Cerebellar nuclear complex (tissue), 1 donor: ENCODE measurements at places on chromosomes 6 and 20.
A peak's percentile ranks its signal among the peaks of the same experiment; 100 is the strongest.

GRCh38 chr6:50925548-50925947, 106.9 kb downstream of the TFAP2B start:
- no peak for DNase-seq

DNA sequence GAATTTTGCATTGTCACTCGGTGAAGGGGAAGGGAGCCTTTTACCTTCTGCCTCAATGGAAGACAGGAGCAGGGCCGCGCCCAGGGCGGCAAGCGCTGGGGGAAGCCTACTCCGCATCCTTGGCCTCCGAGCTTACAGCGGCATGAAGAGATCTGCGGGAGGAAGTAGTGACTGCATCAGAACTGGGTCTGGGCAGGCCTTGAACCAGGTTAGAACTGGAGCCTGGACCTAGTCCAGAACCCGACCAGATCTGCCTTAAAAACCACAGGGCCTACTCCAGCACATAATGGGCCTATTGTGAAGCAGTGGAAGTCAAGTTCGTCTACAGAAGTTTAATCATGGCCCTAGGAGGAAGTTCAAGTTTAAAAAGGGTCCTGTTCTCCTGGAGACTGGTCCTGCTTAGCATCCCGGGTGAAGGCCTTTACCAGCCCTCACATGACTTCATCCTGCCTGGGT, 3.1 kb downstream of the COL12A1 start:
- DNase-seq: no peak

- no peak for DNase-seq
Measured at GRCh38 chr6:36204068-36204753, 7.7 kb downstream of the BRPF3 start.

GRCh38 chr20:4613718-4614620, 107.7 kb upstream of the PRND start:
- peak; percentile 22 for DNase-seq

GRCh38 chr6:109424946-109425345, 15.5 kb downstream of the PPIL6 start:
- no peak for DNase-seq

DNA sequence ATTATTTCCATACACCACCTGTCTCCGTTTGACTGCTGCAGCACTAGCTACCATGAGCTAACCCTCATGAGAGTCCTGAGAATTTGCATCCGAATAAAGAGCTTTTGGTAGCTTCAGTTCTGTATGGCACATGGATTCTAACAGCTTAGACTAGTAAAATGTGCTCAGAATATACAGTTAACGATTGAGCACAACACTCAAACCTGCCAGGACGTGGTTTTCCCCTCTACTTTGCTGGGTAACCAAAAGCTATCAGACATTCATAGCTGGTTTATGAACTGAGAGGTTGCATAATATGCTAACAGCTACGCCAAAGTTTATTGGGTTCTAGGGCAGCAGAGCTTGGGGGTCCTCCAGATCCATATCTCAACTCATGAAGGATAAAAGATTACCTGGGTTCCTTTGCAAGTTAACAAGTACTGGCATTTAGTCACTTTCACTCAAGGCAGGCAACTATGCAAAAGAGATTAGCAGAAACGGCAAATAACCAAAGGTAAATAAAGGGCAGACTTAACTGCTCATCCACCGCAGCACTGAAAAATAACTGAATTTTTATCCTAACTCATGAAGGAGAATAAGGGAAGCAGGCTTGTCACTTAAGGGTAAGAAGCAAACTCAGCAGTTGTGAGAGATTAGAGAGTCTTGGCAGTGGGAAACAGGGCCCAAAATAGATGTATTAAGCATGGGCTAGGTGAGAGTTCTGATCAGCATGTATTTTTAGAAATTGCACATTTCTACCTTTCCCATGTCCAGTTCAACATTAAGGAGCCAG, 29.4 kb downstream of the NUDT3 start:
- no peak for DNase-seq

DNA sequence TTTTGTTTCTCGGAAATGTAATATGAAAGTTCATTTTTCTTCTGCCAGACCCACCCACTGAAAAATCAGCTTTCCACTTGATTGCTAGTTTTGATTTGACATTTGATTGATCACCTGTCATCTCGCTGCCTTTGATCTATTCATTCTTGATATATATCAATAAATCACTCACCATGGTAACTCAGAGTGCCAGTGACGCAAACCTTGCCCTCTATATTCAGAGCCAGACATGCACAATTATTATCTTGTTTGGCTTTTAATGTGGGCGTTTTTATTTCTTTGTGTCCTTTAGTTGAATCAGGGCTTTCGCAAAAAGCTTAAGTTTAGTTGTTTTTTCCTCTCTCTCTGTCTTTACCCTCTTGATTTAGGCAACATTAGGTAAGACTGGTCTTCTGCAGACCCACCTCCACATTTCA, 2.0 kb downstream of the TSHZ2 start:
- no peak for DNase-seq

- no peak for DNase-seq
Measured at GRCh38 chr20:38075161-38075998, 41.8 kb downstream of the RPRD1B start.

- no peak for DNase-seq
Measured at GRCh38 chr6:150617496-150618460, 18.1 kb downstream of the PLEKHG1 start.

DNA sequence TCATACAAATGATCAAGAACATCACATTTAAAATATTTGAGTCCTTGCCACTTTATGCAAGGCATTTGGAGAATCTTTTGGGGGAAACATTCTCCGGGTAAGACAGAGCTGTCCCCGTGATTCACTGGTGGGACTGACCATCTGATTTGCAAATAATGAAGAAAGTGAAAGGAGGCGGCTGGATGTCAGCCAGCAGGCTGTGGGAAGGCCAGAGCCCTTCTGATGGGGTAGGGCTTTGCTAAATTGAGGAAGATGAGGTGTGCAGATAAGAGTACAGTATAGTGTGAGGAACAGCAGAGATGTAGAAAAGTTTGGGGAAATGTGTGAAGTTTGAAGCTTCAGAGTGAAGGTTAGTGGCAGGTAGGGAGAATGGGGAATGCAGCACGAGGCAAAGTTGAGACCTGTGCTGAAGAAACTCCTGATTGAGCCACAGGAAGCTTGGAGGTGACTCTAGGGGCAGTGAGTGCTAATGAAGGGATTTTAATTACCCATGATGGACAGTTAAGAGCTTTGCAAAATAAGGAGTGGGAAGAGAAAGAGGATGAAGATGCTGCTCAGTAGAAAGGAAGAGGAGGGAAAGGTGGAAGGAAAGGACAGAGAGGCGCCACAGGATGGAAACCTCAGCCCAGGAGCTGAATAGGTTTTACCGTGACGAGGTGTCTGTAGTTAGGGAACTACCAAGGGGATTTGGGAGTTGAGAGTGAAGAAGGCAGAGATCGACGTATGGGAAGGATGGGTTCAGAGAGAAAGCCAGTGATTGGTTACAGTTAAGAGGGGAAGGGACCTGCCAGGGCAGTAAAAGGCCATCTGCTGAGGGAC, 68.7 kb downstream of the SNX9 start:
- DNase-seq: no peak

DNA sequence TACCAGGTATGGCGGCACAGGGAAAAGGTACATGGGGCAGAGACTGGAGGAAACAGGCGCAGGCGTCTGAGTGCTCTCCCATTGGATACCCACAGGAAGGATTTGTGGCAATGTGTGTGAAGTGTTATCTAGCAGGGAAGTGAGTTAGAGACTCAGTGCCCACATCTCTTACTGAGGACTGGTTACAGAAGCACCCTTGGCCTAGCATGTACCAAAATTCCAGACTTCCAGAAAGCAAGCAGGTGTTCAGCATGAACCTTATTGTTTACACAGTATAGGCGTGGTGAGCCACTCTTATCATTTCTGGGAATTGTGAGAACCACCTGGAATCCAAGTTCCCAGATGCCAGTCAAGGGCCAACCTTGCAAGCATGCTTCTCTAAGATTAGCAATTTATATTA, 14.2 kb downstream of the MANBAL start:
- DNase-seq: no peak

- DNase-seq: no peak
Measured at GRCh38 chr6:140923048-140923447, 1209.7 kb upstream of the GJE1 start.

DNA sequence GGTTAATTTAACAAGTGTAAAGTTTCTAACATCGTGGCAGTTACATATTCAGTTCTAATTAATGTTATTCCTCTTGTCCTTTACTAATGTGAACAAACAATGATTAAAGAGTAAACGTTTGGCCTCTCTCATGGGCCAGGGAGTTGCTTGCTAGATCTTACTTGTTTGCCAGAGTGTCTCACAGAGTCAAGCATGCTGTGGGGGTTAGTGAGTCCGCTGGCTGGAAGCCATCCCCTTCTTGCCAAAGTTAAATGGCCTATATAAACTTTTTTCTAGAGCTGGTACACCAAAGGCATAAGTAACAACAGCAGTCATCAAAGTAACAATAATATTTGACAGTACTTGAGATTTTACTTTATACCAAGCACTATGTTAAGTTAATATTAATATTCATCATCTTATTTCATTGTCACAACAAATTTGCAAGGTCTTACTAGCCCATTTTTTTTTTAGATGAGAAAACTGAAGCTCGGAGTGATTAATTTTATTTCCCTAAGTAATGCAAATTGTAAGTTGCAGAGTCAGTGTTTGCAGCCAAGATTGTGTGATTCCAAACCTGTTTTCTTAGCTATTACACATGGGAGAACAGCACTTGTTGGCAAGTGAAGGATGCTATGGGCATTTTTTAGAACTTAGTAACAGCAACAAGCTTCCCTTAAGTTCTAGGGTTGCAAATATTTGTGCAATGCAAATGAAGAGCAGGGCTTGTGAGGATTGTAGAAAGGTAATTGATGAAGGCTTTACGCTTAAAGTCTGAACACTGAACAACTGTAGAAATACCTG, 224.5 kb downstream of the RFPL4B start:
- DNase-seq: no peak

DNA sequence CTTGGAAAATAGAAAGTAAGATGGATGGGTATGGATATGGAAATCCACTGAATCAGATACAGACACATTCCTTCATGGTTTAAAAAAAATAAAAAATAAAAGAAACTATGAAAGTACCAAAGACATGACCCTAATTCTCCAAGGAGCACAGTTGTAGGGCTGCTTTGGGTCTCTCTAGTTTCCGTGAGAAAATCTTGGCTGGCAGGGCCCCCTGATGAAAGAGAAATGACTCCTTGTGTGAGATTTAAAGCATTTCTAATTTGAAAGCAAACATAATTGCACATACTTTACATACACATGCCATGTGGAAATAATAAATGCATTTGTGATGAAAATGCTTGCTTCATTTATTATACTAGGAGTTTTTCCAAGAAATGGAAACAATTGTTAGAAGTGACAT, 593.9 kb upstream of the BTBD3 start:
- no peak for DNase-seq

GRCh38 chr6:131597446-131597845, 24.4 kb downstream of the ARG1 start:
- DNase-seq: no peak

DNA sequence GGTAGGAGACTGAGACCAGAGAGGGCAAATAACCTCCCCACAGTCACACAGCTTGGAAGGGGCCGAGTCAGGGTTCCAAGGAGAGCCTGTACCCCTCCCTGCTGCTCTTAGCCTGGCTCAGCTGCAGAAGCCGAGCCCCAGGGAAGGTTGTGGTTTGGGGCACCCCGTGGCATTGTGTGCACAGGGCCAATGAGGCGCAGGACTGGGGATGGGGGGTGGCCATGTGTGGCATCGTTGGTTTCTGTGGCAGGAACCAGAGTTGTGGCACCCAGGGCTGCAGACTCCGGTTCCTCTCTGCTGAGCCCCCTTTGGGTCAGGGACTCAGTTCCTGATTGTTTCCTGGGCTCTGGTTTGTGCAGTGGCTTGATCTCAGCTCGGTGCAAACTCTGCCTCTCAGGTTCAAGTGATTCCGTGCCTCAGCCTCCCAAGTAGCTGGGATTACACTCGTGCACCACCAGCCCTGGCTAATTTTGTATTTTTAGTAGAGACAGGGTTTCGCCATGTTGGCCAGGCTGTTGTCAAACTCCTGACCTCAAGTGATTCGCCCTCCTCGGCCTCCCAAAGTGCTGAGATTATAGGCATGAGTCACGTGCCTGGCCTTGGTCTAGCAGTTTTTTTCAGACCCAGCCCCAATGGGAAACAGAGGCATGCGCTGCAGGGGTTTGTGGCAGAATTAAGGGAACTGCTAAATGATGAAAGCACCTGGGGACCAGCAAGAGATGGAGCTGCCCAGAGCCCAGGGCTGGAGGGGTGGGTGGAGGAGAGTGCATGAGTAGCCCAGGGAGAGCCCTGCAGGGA, 221.0 kb upstream of the SULF2 start:
- no peak for DNase-seq

- no peak for DNase-seq
Measured at GRCh38 chr20:37991908-37992307, 41.3 kb downstream of the TTI1 start.

- DNase-seq: no peak
Measured at GRCh38 chr6:110949679-110950285, 8.7 kb upstream of the GTF3C6 start.

- no peak for DNase-seq
Measured at GRCh38 chr6:117718895-117719294, 43.6 kb downstream of the NUS1 start.

- DNase-seq: no peak
Measured at GRCh38 chr20:11195899-11196558, 522.2 kb upstream of the JAG1 start.

DNA sequence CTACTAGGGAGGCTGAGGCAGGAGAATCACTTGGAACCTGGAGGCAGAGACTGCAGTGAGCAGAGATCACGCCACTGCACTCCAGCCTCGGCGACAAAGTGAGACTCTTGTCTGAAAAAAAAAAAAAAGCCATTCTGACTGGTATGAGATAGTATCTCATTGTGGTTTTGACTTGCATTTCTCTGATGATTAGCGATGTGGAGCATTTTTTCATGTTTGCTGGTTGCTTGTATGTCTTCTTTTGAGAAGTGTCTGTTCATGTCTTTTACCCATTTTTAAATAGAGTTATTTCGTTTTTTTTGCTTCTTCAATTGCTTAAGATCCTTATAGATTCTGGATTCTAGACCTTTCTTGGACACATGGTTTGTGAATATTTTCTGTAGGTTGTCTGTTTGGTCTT, 103.5 kb upstream of the SIM1 start:
- no peak for DNase-seq

DNA sequence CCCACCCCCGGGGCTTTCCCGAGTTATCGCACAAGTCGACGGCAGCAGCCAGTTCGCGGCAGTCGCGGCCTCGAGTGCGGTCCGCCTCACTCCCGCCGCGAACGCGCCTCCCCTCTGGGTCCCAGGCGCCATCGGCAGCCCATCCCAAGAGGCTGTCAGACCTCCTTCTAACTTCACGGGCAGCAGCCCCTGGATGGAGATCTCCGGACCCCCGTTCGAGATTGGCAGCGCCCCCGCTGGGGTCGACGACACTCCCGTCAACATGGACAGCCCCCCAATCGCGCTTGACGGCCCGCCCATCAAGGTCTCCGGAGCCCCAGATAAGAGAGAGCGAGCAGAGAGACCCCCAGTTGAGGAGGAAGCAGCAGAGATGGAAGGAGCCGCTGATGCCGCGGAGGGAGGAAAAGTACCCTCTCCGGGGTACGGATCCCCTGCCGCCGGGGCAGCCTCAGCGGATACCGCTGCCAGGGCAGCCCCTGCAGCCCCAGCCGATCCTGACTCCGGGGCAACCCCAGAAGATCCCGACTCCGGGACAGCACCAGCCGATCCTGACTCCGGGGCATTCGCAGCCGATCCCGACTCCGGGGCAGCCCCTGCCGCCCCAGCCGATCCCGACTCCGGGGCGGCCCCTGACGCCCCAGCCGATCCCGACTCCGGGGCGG, 1.6 kb downstream of the GNAS start:
- DNase-seq: no peak
